ENCODE measurements at places on chromosomes 2 and 18. TPM values are rescaled to one million over a fixed set of nuclear protein-coding genes. Genes with fewer than 3 reads are reported as not detected.

- peak; percentile 63 for DNase-seq
Observed at GRCh38 chr2:46179037-46179621, 118.1 kb upstream of the EPAS1 start.

GRCh38 chr2:205324355-205324754 lies 357.9 kb upstream of the NRP2 start:
- no peak for DNase-seq

Gene HNRNPLL
- 75.2 TPM for total RNA-seq

GRCh38 chr2:230348787-230349186 lies 21.8 kb downstream of the SP140L start:
- no peak for DNase-seq

GRCh38 chr2:24088821-24089359 lies 4.3 kb upstream of the TP53I3 start:
- no peak for DNase-seq

Gene GPAT2
- total RNA-seq = 0.55 TPM

Gene CTAGE1
- total RNA-seq = not detected

DNA sequence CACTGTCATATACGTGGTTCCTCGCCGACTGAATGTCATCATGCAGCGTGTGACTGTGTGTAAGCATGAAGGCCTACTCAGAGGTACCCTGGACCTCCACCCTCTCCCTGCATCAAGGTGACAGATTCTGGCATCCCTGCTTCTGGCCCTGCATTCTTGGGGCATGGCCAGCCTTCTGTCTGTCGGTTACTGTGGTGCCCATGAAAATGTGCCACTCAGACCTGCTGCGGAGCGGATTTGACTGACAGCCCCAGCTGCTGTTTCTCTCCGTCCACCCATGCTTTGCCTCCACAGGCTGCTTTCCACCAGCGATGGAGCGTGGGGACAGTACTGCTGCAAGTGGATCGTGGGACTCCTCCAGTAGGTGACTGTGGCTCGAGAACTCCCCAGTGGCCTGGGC lies 9.6 kb downstream of the TMEM177 start:
- no peak for DNase-seq

Gene SF3B1
- total RNA-seq = 274 TPM
